Stimulated activated CD8-positive, alpha-beta memory T cell treated with anti-CD3 and anti-CD28 coated beads, Interleukin-2, amount 100 ng/mL, for 48 hours (primary cell): ENCODE measurements at places on chromosomes 3 and 15.

GRCh38 chr3:15164340-15164739 is 41.7 kb upstream of the CAPN7 start:
- DNase-seq: no peak

DNA sequence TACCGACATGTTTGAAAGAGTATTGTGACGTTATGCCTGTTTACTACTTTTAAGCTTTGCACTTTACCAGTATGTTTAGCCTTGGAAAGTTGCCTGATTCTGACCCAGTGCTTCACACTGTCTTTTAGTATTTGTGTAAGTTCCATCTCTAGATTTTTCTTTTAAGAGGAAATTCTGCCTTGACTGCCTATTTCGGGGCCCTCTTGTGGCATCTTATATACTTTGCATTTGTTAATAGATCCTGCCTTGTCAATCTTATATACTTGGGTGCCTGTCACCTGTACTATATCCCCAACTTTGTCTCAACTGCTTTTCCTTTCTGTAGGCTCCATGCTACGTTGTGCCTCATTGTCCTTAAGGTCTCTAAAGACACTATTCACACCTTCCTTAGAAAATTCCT is 244.6 kb downstream of the STXBP5L start:
- DNase-seq: no peak

GRCh38 chr3:97636465-97636864 is 128.1 kb upstream of the ARL6 start:
- no peak for DNase-seq

DNA sequence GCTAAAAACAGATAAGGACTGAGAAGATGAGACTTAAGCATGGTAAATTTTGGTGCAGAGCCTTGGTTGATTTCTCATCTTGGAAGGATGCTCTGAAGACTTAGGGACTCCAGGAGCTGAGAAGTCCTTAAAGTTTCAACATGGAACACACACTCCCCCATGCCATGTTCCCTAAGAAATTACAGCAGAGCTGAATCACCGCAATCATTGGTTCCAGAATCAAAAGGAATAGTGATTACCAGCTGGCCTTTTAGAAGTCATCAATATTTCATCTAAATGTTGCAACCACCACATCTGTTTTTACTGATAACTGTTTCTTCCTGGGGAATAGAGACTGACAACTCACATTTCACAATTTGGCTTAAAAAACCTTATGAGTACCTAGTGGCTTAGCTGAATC is 229.3 kb downstream of the MINAR1 start:
- DNase-seq: no peak

DNA sequence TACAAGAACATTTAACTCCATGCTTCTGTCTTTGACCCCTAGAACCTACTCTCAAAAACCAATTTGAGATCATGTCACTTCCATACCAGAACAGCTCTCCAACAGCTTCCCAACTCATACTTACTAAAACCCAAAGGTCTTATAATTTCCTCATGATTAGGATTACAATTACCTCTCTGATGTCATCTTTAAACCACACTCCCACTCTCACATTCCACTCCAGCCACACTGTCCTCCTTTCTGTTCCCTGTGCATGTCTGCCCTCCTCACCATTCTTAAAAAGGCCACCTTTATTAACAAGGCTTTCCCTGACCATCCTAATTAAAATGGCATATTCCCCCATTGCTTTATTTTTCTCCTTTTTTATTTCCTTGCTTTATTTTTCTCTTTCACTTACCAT is 18.9 kb downstream of the PHC3 start:
- DNase-seq: no peak
